ENCODE measurements at places on chromosomes 5 and 9.

- DNase-seq: no peak
Observed at GRCh38 chr5:60636001-60636400, 64.0 kb downstream of the DEPDC1B start.

DNA sequence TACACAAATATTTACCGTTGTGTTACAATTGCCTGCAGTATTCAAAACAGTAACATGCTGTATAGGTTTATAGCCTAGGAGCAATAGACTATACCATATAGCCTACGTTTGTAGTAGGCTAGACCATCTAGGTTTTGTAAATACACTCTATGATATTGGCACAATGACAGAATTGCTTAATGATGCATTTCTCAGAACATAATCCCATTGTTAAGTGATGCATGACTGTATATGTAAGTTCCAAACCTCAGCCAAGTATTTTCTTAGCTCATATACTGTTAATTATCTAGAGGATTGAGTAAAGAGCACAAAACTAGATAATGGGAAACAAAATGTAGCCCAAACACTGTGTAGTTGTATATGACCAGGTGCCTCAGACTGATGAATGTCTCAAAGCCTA lies 220.1 kb downstream of the ANXA1 start:
- DNase-seq: no peak

GRCh38 chr5:150461231-150461630 lies 11.7 kb upstream of the RPS14 start:
- DNase-seq: no peak

DNA sequence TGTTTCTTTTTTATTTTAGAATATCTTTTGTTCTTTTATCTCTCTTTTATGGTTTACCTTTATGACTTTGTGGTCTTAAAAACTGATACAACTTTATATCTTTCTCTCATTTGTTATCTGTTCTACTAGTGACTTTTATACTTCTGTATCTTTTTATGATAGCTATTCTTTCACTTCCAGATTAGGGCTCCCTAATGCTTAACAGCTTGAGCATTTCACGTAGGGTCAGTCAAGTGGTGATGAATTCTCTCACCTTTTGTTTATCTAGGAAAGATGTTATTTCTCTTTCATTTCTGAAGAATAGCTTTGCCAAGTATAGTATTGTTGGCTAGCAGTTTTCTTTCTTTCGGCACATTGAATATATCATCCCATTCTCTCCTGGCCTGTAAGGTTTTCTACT lies 123.6 kb downstream of the NUDT12 start:
- no peak for DNase-seq

DNA sequence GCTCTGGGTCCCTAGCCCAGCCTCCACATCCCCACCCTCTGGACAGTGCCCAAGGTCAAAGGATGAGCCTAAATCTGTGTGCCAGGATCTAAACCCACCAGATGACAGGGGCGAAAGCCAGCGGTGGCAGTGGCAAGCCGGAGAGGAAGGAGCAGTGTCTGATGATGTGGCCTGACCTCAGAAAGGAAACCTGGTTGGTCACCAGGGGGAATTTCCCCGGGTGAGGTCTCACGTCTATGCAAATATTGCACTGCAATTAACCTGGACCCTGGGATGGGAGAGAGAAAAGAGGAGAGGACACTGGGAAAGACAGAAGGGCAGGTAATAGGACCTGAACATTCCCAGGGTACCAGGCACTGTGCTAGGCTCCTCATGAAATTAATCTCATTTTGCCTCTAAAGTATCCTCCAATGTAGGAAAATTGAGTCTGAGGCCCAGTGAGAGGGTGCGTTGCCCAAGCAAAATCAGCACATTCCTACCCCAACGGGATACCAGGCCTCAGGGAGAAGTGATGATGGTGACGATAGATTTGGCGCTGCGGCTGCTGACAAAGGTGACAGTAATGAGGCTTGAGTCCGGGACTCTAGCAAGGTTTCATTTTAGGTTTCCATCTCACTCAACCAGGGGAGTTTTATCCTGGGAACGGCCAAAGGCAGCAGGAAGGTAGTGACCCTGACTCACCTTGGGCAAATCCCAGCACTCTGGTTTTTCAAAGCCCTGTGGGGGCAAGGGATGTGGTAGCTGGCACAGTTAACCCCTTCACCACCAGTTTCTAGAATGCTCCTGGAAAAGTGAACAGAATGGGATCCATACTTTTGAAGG lies 13.4 kb upstream of the TNIP1 start:
- DNase-seq: peak; percentile 43

GRCh38 chr5:71483355-71483754 lies 27.9 kb downstream of the BDP1 start:
- no peak for DNase-seq

- DNase-seq: no peak
Observed at GRCh38 chr5:154646745-154647113, 108.4 kb upstream of the LARP1 start.

DNA sequence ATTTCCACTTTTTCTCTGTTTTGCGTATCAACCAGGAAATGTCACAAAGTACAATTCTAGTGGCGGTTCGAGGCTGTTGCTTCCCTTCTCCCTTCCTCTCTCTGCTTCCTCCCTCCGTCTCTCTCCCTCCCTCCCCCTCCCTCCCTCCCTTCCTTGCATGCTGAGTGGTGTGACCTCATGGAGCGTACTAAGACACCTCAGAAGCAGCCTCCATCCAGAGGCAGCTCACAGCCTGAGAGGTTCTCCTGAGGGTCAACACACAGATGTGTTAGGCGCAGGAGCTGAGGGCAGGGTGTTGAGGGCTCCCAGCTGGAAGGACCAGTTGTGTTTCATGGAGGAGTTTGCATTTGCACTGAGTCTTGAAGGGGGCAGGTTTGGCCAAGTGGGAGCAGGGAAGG lies 57.7 kb downstream of the COL5A1 start:
- no peak for DNase-seq

GRCh38 chr5:40916226-40916625 lies 6.9 kb downstream of the C7 start:
- DNase-seq: no peak

- DNase-seq: no peak
Observed at GRCh38 chr9:78788101-78788500, 491.2 kb downstream of the PSAT1 start.

DNA sequence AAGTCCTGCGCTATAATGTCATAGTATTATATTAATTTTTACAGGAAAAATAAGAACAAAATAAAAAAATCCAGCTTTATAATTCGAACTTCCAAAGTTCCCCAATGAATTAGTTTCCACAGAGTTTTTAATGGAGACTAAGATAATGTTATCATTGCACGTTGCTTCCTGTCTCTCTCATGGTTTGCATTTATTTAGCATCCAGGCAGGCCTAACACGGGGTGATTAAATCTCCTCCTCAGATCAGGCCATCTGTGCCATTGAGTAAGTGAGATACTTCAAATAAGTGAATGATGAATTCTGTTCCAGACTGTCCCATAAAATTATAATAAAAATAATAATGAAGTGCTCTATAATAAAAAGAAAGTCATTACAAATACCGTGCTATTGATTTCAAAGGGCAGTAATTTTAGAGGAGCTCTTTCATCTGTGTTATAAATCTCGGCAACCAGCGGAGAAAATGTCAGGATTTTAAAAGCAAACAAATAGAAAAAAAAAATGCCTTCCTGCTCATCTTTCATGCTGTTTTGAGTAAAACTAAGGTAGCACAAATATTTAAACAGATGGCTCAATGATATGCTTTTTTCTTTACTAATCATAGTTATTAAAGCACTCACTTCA lies 570.6 kb upstream of the ZNF608 start:
- DNase-seq: no peak

DNA sequence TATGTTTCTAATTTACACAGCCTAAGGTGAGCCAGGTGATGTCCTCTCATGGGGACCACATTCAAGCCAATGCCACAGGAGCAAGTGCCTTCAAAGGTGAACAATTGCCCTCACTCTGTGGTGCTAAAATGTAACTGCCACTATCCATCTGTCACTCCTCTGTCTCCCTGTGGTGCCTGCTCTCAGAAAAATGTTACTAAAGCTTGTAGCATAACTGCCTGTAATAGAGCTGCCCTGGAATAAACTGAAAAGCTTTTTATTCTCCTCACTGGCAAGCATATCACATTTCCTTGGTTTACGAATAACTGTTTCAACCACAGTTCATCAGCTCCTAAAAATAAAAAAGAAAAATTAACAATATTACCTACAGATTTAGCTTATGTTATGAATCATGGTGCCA lies 142.4 kb downstream of the ST8SIA4 start:
- DNase-seq: no peak

GRCh38 chr5:54644226-54644625 lies 126.7 kb downstream of the SNX18 start:
- no peak for DNase-seq

GRCh38 chr5:134511796-134512660 lies 13.4 kb upstream of the JADE2 start:
- no peak for DNase-seq

DNA sequence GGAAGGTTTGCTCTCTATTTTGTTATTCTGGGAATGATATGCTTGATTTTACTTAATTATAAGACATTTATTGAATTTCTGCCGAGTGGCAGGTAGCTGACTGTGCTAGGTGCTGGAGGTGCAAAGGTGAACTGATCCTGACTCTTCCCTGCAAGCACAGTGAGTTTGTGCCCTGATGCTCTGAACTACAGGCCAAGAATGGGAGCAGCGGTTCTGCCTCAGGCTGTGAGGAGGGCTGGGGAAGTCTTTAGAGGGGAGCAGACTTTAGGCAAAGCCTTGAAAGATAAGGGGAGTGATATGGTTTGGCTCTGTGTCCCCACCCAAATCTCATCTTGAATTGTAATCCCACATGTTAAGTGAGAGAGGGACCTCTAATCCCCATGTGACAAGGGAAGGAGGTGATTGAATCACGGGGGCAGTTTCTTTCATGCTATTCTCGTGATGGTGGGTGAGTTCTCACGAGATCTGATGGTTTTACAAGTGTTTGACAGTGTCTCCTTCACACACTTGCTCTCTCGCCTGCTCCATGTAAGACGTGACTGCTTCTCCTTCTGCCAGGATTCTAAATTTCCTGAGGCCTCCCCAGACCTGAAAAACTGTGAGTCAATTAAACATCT lies 73.1 kb downstream of the NDFIP1 start:
- DNase-seq: no peak

GRCh38 chr9:96009690-96010472 lies 134.4 kb downstream of the ERCC6L2 start:
- DNase-seq: peak; percentile 56

DNA sequence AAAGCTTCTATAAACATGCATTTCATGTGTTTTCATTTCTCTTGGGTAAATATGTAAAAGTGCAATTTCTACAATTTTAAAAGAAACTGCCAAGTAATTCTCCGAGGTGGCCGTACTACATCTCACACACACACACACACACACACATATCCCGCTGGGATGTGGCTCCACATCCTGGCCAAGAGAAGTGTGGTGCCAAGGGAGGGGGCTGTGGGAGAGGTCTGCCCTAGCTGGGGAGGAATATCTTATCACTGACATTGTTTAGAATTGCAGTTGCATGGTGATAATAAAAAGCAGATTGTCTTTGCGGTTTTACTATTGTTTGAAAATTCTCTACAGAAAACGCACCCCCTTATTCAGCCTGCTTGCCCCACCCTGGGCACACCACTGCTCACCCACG lies 558.4 kb downstream of the BNC2 start:
- DNase-seq: no peak

DNA sequence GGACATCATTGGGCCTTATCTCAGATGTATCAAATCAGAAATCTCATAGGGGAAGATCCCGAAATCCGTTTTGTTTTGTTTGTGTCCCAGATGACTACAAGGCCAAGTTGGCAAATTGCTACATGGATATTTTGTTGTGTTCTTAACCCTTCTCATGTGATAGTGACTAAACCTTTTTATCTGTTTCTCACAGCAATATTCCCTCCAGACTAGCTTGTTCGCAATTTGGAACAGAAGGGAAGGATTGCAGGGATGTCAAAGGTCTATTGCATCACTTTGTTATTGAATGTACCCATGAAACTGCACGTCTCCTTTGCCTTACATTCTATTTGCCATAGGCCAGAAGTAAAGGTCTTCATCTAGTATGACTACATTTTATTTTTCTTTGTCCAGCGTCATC lies 453.9 kb downstream of the NFIB start:
- DNase-seq: no peak

GRCh38 chr5:96294884-96295202 lies 138.2 kb downstream of the PCSK1 start:
- no peak for DNase-seq

DNA sequence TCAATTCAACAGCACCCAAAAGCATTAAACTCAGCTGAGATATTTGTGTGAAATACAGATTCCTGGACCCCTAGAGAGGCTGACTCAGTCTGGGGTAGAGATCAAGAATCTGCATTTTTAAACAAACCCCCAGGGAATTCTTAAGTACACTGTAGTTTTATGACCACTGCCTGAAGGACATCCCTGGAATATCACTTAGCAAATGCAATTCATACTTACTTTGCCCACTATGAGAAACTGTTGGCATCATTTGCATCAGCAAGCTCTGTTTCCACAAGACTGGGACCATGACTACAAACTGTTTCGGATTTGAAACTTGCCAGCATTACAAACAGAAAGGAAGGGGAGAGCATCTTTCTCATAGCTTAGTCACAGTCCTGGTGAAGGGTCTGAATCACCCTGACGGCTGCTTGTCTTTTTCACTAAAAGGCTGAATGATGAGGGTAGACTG lies 63.7 kb downstream of the MLLT3 start:
- no peak for DNase-seq

GRCh38 chr9:126844085-126844484 lies 16.4 kb upstream of the ZBTB34 start:
- no peak for DNase-seq

DNA sequence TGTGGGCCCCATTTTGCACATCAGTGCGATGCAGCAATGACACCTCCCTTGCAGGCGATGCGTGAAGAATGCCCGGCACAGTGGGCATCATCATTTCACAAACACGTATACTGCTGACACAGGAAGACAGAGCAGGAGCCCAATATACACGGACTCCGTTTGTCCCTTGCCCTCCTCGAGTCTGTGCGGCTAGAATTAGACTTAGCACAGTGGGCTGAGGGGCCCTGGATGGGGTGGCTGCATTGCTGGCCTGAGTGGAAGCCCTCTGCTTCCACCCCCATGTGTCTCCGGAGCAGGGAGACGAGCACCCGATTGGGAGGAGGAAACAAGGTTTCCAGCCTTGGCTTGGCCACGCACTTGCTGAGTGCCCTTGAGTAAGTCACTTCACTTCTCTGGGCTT lies 40.8 kb downstream of the GSN start:
- no peak for DNase-seq

DNA sequence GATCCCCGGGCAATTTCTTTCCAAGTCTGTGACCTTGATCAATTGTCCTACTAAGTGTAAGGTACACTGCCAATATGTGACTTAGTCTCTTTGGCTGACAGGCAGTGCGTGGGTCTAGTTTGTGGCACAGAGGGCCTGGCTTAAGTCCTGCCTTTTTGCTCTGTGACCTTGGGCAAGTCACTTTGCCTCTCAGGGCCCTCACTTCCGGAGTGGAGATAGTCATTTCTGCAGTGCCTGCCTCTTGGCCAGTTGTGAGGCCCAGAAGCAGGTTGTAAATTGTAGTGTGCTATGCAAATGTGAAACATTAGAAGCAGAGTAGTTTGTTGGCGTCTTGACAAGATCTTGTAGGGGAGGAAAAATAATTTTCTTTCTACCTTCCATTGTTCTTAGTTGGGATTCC lies 39.0 kb downstream of the KIF4B start:
- no peak for DNase-seq

- DNase-seq: no peak
Observed at GRCh38 chr9:89793124-89793495, 188.3 kb downstream of the GADD45G start.

GRCh38 chr5:14357441-14357840 lies 214.3 kb downstream of the TRIO start:
- DNase-seq: no peak

GRCh38 chr5:93240228-93240834 lies 340.7 kb downstream of the NR2F1-AS1 start:
- no peak for DNase-seq
